ENCODE measurements at places on chromosomes 3 and 15.

- DNase-seq = no peak
These were observed 53.7 kb upstream of the XCR1 start for GRCh38 chr3:46080969-46081345.

GRCh38 chr3:69088063-69088462 is 3.3 kb downstream of the ARL6IP5 start:
- DNase-seq = no peak

DNA sequence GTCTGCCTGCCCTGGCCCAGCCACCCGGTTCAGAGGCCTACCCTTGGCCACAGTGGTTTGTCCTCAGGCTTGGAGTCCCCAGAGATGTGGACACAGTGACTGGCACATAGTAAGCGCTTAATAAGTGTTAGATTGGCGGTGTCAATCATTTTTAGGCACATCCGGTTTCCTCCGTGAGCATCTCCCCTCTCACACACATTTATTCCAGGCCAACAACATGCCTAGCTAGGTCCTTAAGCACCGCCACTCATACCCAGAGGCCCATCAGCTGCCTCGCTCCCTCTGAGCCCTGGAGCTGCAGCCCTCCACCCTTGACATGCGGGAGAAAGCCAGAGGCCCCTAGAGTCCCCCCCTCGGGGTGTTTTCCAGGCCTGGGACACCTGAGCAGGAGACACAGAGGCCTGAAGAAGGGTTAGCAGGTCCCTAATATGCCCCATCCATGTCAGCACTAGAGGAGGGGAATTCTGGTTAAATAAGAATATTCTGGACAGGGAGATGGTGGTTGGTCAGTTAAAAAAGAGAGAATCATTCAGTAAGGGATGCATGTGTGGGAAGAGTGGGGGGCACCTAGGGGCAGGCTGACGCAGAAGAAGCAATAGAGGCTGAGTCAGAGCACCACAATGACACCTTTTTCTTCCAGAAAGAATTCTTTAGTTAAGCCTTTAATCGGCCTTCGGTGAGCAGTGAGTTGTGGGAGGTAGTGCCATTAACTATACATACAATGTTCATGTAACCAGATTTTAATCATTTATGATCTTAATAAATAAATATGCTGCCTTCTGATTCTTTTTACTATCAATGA is 22.3 kb downstream of the NR2F2 start:
- no peak for DNase-seq

DNA sequence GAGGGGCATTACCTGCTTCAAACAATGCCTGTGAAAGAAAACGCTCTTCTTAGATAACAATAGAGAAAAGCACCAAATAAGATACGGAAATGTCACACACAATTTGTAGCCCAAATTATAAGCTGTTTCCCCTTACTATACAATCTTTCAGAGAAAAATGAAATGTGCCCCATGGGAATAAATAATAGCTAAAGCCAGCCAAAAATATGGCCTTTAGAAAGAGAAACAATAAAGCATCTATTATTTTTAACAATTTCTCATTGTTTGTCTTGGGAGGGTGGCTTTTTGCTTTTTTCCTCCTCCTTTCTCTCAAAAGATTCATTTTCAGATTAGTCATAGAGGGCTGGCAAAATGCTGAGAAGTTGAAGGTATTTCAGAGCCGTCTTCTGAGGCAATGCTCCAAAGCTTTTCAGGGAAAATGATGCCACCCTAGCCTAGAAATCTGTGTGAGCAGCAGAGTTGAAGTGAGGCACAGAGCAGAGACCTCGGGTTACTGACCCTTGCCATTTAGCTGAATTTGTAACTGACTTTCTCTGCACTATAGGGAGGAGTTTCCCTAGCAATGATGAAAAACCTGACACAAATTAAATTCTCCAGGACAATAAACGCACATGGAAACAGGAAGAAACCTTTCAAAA is 86.3 kb upstream of the PRICKLE2 start:
- DNase-seq = no peak

GRCh38 chr3:186330772-186331460 is 31.1 kb downstream of the DGKG start:
- no peak for DNase-seq

- no peak for DNase-seq
These were observed 116.1 kb downstream of the IMPG2 start for GRCh38 chr3:101204246-101204645.

DNA sequence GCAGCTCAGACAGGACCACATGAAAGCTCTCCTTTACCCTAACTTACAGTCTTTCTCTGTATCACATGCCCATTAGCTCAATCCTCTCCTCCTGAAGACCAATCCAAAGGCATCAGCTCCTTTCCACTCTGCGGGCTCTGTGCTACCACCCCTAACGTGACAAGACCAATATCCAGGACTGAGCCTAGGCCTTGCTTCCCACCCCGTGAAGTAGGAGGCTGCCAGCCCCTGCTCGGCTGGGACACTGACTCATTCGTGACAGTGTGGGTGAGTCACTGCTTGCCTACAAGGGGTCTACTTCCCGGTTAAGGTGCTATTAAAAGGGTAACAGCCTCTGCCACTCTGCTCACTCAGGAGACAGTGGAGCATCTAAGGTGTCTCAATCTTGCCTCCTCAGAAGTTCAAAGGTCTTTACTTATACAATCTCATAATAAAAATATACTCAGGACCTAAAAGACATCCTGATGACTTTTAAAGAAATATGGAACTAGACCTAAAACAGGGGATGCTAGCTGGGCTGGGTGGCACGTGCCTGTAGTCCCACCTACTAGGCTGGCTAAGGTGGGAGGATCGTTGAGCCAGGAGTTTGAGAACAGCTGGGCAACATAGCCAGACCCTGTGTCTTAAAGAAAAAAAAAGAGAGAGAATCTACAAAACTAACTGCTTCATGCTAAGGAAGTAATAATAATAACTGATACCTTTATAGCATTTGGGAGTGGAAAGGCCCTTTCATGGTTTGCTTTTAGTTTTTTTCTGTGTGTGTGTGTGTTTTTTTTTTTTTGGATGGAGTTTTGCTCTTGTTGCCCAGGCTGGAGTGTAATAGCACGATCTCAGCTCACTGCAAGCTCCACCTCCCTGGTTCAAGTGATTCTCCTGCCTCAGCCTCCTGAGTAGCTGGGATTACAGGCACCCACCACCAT is 55.0 kb downstream of the TMEM44 start:
- DNase-seq = no peak

GRCh38 chr15:101498076-101498716 is 8.7 kb upstream of the PCSK6 start:
- DNase-seq = no peak

- no peak for DNase-seq
These were observed 780.9 kb upstream of the LMCD1 start for GRCh38 chr3:7720649-7721297.

GRCh38 chr3:1661839-1662238 is 436.8 kb upstream of the CNTN4 start:
- DNase-seq = no peak

DNA sequence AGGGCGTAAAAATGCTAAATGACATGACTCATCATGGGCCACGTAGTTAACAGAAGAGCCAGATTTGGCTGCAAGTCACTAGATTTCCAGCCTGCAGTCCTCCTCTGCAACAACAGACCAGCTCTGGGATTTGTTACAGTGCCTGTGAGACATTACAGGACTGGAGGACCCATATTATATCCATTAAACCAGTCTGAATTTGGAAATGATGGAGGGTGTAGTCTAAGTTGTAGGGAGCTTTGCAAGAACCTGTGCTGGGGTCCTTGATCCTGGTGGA is 10.8 kb downstream of the ZNF774 start:
- DNase-seq = no peak

- no peak for DNase-seq
These were observed 93.4 kb downstream of the CCNL1 start for GRCh38 chr3:157066335-157067098.

DNA sequence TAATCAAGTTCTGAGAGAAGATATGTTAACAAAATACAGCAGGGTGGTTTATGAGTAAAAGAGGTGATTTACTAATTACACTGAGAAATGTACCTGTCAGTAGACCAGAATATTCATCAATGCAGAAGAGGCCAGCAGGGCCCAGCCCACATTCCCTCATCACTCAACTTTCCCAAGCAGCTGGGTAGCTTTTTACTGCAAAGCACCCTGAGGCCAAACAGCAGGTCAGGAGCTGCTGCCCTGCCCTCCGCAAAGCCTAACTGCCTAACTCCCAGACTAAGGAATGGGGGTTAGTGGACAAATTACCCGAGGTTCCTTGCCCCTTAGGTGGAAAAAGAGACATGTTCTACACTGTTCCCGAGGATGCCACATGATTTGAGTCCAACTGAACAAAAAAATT is 108.2 kb downstream of the TBL1XR1 start:
- DNase-seq = no peak

GRCh38 chr3:67715971-67716370 is 61.6 kb upstream of the SUCLG2 start:
- DNase-seq = no peak

DNA sequence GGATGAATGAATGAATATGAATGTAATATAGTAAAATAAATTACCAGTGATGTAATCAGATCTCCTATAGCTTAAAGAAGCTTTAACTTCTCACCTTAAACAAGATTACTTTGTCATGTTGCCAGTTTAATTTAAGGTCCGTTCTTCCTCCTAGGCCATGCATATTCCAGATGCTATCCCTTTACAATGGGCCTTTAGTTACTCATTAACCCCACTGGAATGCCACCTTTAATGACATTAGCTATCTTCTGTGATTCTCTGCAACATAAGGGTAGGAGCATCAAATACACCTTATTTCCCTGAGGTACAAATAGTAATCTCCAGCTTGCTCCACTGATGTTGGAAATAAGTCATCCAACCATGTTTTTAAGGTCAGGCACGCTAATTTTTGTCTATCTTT is 63.0 kb upstream of the TIMP4 start:
- DNase-seq = no peak

GRCh38 chr15:64284042-64284441 is 71.9 kb downstream of the CSNK1G1 start:
- DNase-seq = no peak
